ENCODE measurements at places on chromosomes 2 and 18. TPM values are rescaled to one million over a fixed set of nuclear protein-coding genes. Genes with fewer than 3 reads are reported as not detected.

Gene MC4R
- 0.33 TPM for polyA plus RNA-seq

Gene CPLX4
- polyA plus RNA-seq = 0.23 TPM

Gene ACTG2
- 0.89 TPM for polyA plus RNA-seq

Gene KLF11
- polyA plus RNA-seq = 23.4 TPM

Gene EGR4
- polyA plus RNA-seq = not detected

Gene PRSS56
- polyA plus RNA-seq = 0.09 TPM

Gene CYS1
- polyA plus RNA-seq = 103 TPM

Gene DYSF
- polyA plus RNA-seq = 20.0 TPM

Gene TNFRSF11A
- 2.3 TPM for polyA plus RNA-seq

Gene ST6GAL2
- 18.8 TPM for polyA plus RNA-seq

Gene CFAP221
- 19.2 TPM for polyA plus RNA-seq

Gene PDE1A
- 22.8 TPM for polyA plus RNA-seq

Gene SNORC
- polyA plus RNA-seq = 3.4 TPM

Gene FIGN
- 10.4 TPM for polyA plus RNA-seq

Gene C1QL2
- polyA plus RNA-seq = not detected

Gene IL37
- 0.24 TPM for polyA plus RNA-seq

Gene CDH7
- polyA plus RNA-seq = 20.3 TPM

Gene IL36A
- not detected for polyA plus RNA-seq

Gene THSD7B
- 2.5 TPM for polyA plus RNA-seq

Gene QPCT
- polyA plus RNA-seq = 14.3 TPM
